ENCODE measurements at places on chromosomes 7 and 10. TPM values are rescaled to one million over a fixed set of nuclear protein-coding genes. Genes with fewer than 3 reads are reported as not detected.
A peak's percentile ranks its signal among the peaks of the same experiment; 100 is the strongest.

TAS2R3 gene
- 5.6 TPM for total RNA-seq

IDI2 gene
- not detected for total RNA-seq

BTBD16 gene
- not detected for total RNA-seq

SLC26A3 gene
- total RNA-seq, result not detected

GSDME gene
- total RNA-seq, result 9.8 TPM

ENTPD7 gene
- 21.1 TPM for total RNA-seq

HABP2 gene
- not detected for total RNA-seq

GRID2IP gene
- 1.4 TPM for total RNA-seq

PNLIPRP2 gene
- not detected for total RNA-seq

SNCG gene
- total RNA-seq, result 92.0 TPM

ELMO1 gene
- total RNA-seq, result 6.7 TPM

GRCh38 chr7:14747701-14748100 lies 154.8 kb downstream of the DGKB start:
- H3K4me1 ChIP-seq, result peaks cover 17% of the 10 kb centered on the region
- DNase-seq, result no peak
- H3K4me3 ChIP-seq, result no peak overlapping the region
- H3K36me3 ChIP-seq, result peaks cover 6% of the 10 kb centered on the region
- peaks cover 3% of the 10 kb centered on the region for H3K27me3 ChIP-seq

GRCh38 chr10:103699611-103700435 lies 155.6 kb downstream of the SH3PXD2A start:
- no peak overlapping the region for H3K27ac ChIP-seq
- H3K4me3 ChIP-seq, result no peak overlapping the region
- H3K27me3 ChIP-seq, result peaks cover 4% of the 10 kb centered on the region
- H3K4me1 ChIP-seq, result peaks cover 6% of the 10 kb centered on the region
- no peaks in the 10 kb centered on the region for H3K36me3 ChIP-seq

DNA sequence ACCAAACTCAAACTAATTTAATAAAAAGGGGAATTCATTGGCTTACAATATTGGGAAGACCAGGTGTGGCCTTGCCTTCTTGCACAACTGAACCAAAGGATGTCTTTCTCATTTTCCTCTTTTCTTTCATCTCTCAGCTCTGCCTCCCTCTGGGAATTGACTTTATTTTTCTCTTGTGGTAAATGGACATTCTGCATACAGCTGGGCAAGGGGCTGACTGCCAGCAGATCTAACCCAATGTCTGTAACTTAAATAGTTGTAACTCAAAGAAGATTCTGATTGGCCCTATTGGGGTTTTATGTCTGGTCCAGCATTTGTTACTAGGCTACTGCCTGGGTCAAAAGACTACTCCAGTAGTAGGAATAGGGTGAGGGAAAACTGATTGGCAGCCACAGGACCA lies 15.3 kb downstream of the PTTG1IP2 start:
- no peaks in the 10 kb centered on the region for H3K27me3 ChIP-seq
- peaks cover 9% of the 10 kb centered on the region for H3K4me1 ChIP-seq
- H3K4me3 ChIP-seq, result no peak overlapping the region
- no peaks in the 10 kb centered on the region for H3K36me3 ChIP-seq

- H3K4me1 ChIP-seq, result no peaks in the 10 kb centered on the region
- no peaks in the 10 kb centered on the region for H3K27me3 ChIP-seq
- DNase-seq, result no peak
- H3K27ac ChIP-seq, result no peak overlapping the region
- peaks cover 3% of the 10 kb centered on the region for H3K36me3 ChIP-seq
These were observed 10.2 kb downstream of the OGDHL start for GRCh38 chr10:49751636-49752510.

- H3K27ac ChIP-seq, result no peak overlapping the region
- no peaks in the 10 kb centered on the region for H3K36me3 ChIP-seq
- no peak overlapping the region for H3K4me3 ChIP-seq
These were observed 37.3 kb downstream of the DNAH11 start for GRCh38 chr7:21580073-21580521.

GRCh38 chr10:95263864-95264226 lies 27.0 kb downstream of the PDLIM1 start:
- no peaks in the 10 kb centered on the region for H3K27me3 ChIP-seq
- peaks cover 8% of the 10 kb centered on the region for H3K36me3 ChIP-seq
- peaks cover 51% of the 10 kb centered on the region for H3K4me1 ChIP-seq
- H3K4me3 ChIP-seq, result no peak overlapping the region
- H3K27ac ChIP-seq, result peak overlapping the region; percentile 87

- H3K36me3 ChIP-seq, result no peaks in the 10 kb centered on the region
- H3K4me3 ChIP-seq, result peak overlapping the region; percentile 98
- DNase-seq, result peak; percentile 70
- peaks cover 40% of the 10 kb centered on the region for H3K4me1 ChIP-seq
- H3K27ac ChIP-seq, result peak overlapping the region; percentile 89
- H3K27me3 ChIP-seq, result no peaks in the 10 kb centered on the region
These were observed 593 bp downstream of the CDK13 start for GRCh38 chr7:39950473-39951225.

DNA sequence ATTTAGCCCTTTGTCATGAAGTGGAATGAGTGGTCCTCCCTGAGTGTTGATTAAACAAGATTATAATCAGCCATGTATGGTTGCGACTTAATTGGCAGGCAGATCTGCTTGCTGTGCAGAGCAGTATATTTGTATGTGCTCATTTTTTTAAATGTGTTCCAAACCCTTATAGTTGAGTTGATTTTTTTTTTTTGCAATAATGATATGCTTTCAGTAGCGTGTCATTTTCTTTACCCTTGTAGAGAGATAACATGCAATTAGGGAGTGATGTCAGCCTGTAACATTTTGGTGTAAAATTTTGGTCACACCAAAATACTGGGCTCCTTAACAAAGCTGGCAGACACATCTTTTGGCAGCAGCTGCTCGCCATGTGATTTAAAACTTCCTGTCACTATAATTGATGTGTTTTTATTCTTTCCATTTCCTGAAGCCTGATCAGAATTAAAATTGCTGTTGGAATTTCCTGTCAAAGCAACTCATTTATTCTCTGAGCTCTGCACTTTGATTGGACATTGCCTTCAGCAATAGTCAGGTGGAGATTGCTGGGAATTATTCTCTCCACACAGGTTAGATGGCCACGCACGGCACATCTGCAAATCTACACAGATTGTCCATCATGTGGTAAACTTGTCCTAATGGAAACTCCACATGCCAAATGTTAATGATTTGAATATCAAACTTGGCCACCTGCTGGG lies 125.3 kb downstream of the DYNC1I1 start:
- no peaks in the 10 kb centered on the region for H3K4me1 ChIP-seq
- DNase-seq, result no peak
- H3K27ac ChIP-seq, result no peak overlapping the region
- H3K36me3 ChIP-seq, result no peaks in the 10 kb centered on the region
- H3K27me3 ChIP-seq, result peaks cover 34% of the 10 kb centered on the region

DNA sequence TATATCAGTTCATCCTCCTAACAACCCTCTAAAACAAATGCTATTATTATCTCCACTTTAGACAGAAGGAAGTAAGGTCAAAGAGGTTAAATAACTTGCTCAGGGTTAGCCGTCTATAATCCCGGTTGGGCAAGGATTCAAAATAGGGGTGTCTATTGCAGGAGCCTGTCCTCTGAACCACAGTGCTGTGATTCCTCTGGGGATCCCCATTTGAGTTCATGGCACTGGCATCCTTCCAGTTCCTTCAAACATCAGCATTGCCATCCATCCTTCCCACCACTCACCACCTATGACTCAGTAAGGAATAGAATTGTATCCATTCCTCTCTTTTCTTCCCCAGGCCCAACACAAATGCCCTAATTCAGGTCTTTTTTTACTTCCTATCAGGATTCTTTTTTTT lies 25.6 kb downstream of the HPS6 start:
- H3K27me3 ChIP-seq, result no peaks in the 10 kb centered on the region
- H3K27ac ChIP-seq, result no peak overlapping the region
- no peak for DNase-seq
- H3K36me3 ChIP-seq, result peaks cover 13% of the 10 kb centered on the region

DNA sequence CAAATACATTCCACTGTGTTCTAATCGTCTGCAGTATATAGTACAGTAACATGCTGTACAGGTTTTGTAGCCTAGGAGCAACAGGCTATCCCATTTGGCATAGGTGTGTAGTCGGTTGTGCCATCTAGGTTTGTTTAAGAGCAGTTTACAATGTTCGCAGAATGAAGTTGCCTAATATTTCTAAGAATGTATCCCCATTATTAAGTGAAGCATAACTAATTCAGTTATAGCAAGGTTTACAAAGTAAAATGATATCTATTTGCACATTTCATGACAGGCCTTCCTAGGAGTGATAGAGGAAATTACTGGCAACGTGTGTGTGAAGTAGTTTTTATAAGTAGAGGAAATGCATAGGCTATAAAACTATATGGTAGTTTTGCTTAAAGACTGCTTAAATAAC lies 4.0 kb downstream of the CREM start:
- no peak for DNase-seq
- H3K27ac ChIP-seq, result no peak overlapping the region
- H3K4me3 ChIP-seq, result no peak overlapping the region
- no peaks in the 10 kb centered on the region for H3K27me3 ChIP-seq
- peaks cover 31% of the 10 kb centered on the region for H3K4me1 ChIP-seq

- H3K4me3 ChIP-seq, result no peak overlapping the region
- peaks cover 5% of the 10 kb centered on the region for H3K4me1 ChIP-seq
- H3K27me3 ChIP-seq, result no peaks in the 10 kb centered on the region
- H3K27ac ChIP-seq, result no peak overlapping the region
These were observed 20.2 kb upstream of the ZNF282 start for GRCh38 chr7:149175150-149175549.

GRCh38 chr7:51126324-51126723 lies 190.3 kb downstream of the COBL start:
- H3K27ac ChIP-seq, result no peak overlapping the region
- no peak overlapping the region for H3K4me3 ChIP-seq
- H3K4me1 ChIP-seq, result no peaks in the 10 kb centered on the region
- H3K27me3 ChIP-seq, result no peaks in the 10 kb centered on the region
- DNase-seq, result no peak

- no peak for DNase-seq
- H3K4me3 ChIP-seq, result no peak overlapping the region
- no peaks in the 10 kb centered on the region for H3K27me3 ChIP-seq
These were observed 194.2 kb upstream of the NPSR1 start for GRCh38 chr7:34463830-34464229.

GRCh38 chr10:5547931-5548660 lies 23.3 kb downstream of the CALML3 start:
- peaks cover 3% of the 10 kb centered on the region for H3K36me3 ChIP-seq
- peaks cover 33% of the 10 kb centered on the region for H3K4me1 ChIP-seq
- no peak overlapping the region for H3K4me3 ChIP-seq
- peak; percentile 14 for DNase-seq

DNA sequence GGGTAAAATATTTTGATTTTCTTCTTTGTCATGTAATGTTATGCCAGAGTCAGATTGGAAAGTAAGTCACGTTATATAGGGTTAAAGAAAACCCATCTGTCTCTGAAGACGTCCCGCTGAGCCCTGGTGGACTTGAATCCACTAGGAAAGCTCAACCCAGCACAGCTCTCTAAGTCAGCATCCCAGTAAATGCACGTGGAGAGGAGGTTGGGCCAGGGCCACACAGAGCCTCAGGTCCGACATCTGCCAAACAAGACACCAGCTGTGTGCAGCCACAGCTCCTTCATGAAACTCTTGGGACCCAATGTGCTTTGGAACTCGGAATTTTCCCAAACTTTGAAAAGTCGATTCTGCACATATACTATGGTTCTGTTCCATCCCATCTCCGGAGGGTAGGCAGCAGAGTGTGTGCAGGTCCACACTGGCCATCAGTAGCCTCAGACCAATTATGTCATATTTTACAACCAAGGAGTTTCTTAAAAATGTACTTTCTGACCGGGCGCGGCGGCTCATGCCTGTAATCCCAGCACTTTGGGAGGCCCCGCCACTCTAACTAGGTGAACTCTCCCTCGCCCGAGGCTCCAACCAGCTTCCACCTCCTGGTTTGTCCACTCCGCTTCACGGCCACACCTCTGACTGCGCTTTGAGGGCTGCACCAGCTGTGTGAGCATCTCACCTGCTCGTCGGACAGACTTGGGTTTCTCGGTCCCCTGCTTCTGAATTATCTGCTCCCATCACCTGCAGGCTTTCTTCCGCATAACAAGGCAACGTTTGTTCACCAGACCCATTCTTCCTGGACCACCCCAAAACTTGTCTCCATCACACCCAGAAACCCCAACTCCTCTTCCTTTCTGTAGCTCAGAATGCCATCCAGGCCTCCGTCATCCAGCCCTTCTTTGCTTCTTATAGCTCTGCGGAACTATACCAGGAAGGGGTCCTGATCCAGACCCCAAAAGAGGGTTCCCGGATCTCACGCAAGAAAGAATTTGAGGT lies 29.7 kb upstream of the DNAJB6 start:
- H3K4me1 ChIP-seq, result peaks cover 8% of the 10 kb centered on the region
- no peak overlapping the region for H3K27ac ChIP-seq
- H3K4me3 ChIP-seq, result no peak overlapping the region
- no peaks in the 10 kb centered on the region for H3K36me3 ChIP-seq

- no peak overlapping the region for H3K4me3 ChIP-seq
- H3K27me3 ChIP-seq, result no peaks in the 10 kb centered on the region
- no peak overlapping the region for H3K27ac ChIP-seq
- no peaks in the 10 kb centered on the region for H3K4me1 ChIP-seq
- no peak for DNase-seq
- no peaks in the 10 kb centered on the region for H3K36me3 ChIP-seq
These were observed 1204.1 kb upstream of the AUTS2 start for GRCh38 chr7:68394131-68394530.

DNA sequence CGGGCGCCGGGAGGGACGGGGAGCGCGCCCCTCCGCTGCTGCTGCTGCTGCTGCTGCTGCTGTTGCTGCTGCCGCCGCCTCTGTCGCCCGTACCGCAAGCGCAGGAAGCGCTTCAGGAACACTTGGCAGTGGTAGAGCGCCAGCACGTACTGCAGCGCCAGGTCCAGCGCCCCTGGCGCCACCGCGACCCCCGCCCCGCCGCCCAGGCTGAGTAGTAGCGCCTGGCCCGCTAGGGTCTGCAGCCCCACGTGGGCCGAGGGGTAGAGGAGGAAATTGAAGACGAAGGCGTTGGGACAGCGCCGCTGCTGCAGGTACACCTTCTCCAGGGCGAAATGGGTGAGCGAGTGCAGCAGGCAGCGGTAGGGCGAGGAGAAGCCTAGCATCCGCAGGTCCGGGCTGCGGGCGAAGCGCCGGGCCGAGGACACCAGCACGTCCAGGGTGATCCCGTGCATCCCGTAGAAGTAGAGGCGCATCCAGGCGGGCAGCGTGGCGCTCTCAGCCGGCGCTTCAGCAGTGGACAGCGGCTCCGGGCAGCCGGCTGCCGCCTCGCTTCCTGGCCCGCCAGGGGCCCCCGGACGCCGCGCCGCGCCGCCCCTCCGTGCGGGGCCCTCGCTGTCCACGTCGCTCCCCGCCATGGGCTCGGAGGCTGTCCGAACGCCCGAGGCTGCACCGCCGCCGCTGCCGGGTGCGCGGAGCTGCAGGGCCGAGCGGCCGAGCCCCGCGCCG lies at the start of gene TMEM229A:
Gene TMEM229A (minus strand): TSS at position 699 of the 726 bp plus-strand sequence. CDS start 64 bp downstream, at position 635.
- peak within 1 kb of the TSS; percentile 80 for H3K4me3 ChIP-seq
- peaks cover 15% of the 10 kb centered on the region for H3K4me1 ChIP-seq
- DNase-seq, result peak; percentile 44

GRCh38 chr7:117119192-117119924 lies 166.1 kb downstream of the ST7 start:
- H3K36me3 ChIP-seq, result peaks cover 8% of the 10 kb centered on the region
- H3K4me1 ChIP-seq, result peaks cover 25% of the 10 kb centered on the region
- peak; percentile 87 for DNase-seq
- no peak overlapping the region for H3K4me3 ChIP-seq
